ENCODE measurements at places on chromosomes 6 and 20. TPM values are rescaled to one million over a fixed set of nuclear protein-coding genes. Genes with fewer than 3 reads are reported as not detected.

DNA sequence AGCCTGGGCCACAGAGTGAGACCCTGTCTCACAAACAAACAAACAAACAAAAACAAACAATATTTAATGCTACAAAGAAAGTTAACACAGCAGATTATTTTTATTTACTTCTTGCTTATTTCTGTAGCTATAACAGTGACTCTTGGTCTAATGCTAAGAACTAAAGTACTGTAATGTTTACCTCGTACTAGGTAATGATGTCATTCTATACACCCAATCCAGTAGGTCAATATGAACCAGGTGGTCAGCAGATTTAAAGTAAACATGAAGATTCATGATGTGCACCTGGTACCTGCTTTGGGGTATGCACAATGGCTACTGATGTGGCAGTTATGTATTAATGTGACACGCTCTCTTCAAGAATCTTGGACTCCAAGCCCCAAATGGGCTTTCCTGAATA is 36.6 kb upstream of the CARMIL1 start:
- no peak for DNase-seq

DNA sequence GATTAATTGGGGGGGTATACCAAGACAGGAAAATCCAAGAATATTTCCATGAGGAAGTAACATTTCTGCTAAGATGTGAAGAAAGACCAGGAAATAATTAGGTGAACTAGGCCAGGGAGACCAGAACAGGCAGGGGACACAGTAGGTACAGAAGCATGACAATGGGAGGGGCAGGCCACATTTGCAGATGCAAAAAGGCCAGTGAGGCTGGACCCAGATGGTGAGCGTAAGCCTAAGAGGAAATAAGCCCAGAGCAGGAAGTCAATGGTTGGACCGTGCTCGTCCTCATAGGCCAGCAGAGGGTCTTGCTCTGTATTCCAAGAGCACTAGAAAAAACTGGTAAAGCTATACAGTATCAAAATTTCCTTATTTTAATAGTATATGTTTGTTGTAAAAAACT is 9.4 kb downstream of the CEP162 start:
- DNase-seq, result no peak

DNA sequence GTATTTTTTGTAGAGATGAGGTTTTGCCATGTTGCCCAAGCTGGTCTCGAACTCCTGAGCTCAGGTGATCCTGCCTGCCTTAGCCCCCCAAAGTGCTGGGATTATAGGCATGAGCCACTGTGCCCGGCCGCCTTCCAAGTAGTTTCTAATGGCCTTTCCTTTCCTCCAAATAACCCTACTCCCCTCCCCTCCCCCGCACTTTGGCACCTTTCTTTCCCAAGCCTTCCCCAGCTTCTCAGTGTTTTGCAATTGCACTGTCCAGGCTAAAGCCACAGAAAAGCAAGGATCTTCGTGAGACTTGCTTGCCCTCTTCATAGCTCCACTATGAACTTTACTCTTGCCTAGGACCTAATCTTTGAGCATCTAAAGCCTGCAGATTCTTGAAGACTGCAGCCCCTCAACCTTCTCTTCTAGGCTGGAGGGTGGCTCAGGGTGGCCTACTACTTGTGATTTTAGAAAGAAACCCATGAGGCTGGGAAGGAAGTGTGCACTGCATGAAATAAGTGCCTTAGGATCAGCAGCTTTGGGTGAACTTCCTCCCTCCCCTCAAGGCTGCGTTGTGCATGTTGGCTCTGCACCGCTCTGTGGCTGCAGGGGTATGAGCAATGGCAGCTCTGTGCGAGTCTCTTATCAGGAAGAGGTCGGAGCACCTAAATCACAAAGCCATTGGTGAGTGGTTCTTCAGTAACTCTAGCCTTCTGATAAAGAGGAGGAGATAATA is 152.4 kb upstream of the SNX9 start:
- DNase-seq, result no peak

DNA sequence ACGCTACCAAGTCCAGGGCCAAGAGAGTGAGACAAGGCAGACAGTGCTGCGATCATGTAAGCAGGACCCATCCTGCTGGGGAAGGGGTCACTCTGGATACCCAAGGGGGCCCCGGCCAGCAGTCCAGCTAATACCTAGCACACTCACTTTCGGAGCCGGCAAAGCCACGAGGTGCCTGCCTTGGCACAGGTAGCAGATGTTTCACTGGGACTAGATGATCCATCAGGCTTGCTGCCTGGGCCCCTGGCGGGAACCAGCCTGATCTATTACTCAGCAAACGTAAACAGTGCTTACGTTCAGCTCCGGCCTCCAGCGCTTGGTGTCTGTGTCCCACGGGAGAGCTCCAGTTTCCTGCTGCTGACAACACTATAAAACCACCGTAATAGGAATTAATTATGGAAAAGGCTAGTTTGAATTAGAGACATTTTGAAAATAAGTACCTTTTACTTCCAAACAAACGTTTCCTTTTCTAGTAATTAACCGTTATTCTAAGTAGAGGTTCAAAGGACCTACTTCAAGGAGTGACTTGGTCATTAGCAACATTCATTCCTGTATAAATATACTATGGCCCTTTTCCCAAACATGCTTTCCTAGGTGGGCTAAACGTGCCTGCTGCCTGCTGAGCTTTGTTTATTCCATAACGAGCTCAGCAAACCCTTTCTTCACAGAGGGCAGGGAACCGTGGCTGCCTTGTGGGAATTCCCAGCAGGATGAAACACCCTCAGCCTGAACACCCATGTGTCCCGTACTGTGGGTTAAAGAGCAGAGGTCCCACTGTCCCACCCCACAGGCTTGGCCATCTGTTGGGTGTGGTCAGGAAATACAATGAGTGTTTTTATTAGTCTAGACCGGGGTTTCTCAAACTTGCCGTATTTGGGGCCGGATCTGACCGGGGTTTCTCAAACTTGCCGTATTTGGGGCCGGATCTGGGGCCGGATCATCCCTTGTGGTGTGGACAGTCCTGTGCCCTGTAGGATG is 18.4 kb downstream of the SLC22A23 start:
- no peak for DNase-seq

POPDC3 gene
- total RNA-seq, result 15.1 TPM

SIRPD gene
- not detected for total RNA-seq

IL17F gene
- not detected for total RNA-seq

OR12D1 gene
- not detected for total RNA-seq

GRCh38 chr6:161444464-161444863 is 170.6 kb upstream of the AGPAT4 start:
- no peak for DNase-seq

DNA sequence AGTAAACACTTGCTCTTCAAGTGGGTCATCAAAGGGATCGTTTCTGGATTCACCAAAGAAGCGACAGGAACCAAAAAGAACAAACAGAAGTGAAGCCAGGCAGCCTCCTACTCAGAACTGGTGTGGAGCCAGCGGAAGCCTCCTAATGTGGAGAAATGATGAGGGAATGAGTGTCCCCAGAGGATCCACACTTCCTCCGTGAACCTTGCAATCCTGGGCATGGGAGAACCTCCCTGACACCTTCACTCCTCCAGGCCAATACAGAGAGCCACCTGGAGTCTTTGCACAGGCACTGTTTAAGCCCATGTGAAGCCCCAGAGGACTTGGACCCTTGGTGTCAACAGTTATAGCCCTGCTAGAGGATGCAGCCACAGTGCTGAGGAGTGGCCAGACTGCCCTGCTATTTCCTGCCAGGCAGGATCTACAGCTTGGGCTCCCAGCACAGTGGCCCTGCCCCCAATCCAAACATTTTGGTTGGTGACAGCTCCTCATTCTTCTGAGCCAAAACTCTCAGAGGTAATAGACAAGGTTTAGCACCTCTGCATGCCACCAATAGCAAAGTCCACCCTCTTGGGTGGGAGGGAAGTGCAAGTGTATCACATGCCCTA is 23.2 kb upstream of the SERINC1 start:
- no peak for DNase-seq

CD83 gene
- 2.1 TPM for total RNA-seq

GRCh38 chr6:24031496-24031895 is 94.5 kb upstream of the NRSN1 start:
- DNase-seq, result no peak
